Right renal pelvis (tissue), 4 donors: ENCODE measurements at places on chromosomes 1 and 21.

- no peak for DNase-seq
Measured at GRCh38 chr1:89806616-89807015, 14.2 kb upstream of the LRRC8D start.

DNA sequence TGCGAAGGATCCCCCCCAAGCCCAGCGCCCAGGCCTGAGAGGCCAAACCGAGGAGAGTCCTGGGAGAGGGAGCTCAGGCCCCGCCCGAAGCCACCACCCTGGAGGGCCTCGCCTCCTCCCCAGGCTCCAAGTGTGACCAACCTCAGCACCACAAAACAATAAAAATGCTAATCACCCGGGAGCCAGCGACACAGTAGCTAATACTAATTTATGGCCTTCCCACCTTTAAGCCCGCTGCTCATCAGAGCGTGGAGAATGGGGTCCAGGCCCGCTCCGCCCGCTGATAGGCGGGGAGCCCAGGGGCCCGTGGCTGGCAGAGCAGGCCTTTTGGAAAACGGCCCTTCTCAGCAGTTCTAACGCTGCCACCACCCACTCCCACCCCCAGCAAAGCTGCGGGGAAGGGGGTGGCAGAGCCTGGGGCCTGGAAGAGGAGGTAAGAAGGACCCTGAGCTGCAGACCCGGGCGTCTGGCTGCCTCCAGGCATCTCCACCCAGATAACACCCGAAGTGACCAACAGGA, 20.4 kb upstream of the TAS1R2 start:
- no peak for DNase-seq

DNA sequence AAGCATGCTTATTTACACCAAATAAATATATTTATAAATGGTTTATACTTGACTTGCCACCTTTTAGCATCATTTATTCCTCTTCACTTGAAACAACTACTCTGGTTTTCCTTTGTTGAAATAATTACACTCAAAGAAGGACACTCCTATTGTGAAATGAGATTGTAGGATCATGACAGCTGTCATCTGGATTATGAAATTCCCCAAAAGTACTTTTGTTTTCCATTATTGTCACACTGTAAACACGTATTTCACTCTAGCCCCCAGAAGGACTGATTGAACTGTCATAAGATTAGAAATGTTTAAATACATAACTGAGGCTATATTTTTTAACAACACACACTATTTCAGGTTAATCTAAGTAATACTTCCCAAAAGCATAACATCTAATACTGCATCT, 593.8 kb downstream of the LRRIQ3 start:
- no peak for DNase-seq

GRCh38 chr21:16022921-16023320, 293.1 kb downstream of the USP25 start:
- DNase-seq, result no peak

GRCh38 chr1:172287208-172287607, 133.3 kb upstream of the C1orf105 start:
- no peak for DNase-seq

GRCh38 chr1:119331190-119331515, 37.4 kb upstream of the HAO2 start:
- no peak for DNase-seq

GRCh38 chr1:177210071-177210470, 39.3 kb downstream of the BRINP2 start:
- DNase-seq, result no peak

- no peak for DNase-seq
Measured at GRCh38 chr1:22118291-22118992, 24.5 kb downstream of the WNT4 start.

GRCh38 chr1:207054491-207054890, 1.4 kb downstream of the PFKFB2 start:
- DNase-seq, result no peak

DNA sequence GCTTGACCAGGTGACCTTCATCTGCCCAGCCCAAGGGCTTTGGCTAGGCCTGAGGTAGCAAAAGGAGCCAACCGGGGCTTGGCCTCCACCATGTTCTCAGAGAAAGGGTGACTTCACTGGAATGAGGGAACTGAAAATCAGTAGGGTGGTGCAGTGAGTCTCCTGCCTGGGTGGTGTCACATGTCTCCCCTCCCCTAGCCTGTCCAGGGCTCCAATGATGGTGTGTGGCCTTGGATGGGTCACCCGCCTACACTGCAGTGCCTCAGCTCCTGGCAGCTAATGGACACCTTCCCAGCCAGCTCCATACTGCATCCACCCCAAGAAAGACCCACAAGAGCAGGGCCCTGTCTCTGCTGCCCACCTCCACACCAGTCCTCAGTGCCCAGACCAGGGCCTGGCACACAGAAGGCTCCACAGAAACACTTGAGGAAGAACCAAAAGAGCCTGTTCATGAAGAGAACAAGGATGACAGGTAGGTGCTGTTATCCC, 678.7 kb downstream of the MATN1 start:
- DNase-seq, result no peak

GRCh38 chr1:183004141-183004540, 19.1 kb upstream of the LAMC1 start:
- DNase-seq, result no peak
